HFFc6 (cell line): ENCODE measurements at places on chromosomes 5 and 9.
A peak's percentile ranks its signal among the peaks of the same experiment; 100 is the strongest.

DNA sequence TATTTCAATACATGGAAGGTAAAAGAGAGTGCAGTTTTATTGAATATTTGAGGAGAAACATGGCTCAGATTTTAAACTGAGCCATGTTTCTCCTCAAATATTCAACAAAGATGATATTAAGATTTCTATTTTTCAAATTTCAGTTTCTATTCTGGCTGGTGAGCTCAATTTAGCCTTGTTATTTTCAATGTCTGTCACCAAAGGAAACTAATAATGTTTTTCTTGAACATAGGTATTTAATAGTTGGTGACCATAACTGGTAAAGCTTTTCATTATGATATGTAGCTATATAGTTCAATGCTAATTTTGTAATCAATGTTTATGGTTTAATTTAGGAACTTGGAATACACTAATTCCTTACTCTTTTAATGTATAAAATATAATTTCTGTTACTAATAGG is 177.4 kb downstream of the FER start:
- no peak for DNase-seq

- no peak for DNase-seq
Observed at GRCh38 chr5:34756781-34757624, 82.0 kb upstream of the TTC23L start.

- peak; percentile 2 for DNase-seq
Observed at GRCh38 chr9:135156525-135157510, 69.3 kb downstream of the OLFM1 start.

GRCh38 chr5:145903113-145903512 is 30.3 kb upstream of the GRXCR2 start:
- DNase-seq: no peak

DNA sequence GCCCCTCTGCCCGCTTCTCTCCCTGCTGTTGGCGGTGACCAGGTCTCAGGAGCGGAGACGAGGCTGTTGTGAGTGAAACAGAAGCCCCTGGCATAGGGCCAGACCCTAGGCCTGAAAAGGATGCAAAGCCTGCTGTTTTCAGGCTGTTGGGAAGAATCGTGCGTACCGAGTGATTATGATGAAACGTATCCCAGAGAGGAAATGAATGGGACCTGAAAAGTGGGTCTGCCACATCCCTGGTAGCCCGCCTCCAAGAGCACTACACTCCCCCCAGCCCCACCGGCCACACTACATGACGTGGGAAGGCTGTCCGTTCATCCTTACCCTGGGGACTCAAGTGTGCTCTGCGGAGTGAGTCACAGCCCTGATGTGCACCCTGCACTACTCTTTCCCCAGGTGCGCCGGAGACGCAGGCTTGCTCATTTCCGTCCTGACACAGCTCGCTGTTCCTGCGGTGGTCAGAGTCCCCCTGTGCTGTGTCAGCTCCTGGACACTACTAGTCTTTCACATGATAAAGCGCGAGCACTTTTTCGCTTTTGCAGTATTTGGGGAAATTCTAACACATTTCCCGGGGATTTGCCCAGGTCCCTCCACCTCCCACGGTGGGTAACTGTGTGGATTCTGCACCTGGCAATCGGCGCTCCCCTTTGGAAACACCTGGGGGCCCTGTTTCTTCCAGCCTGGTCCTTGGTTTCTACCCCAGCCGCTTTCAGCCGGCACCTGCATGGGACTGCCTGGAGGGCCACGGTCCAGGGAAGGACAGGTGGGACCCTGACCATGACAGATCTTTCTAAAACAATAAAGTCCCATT is 91.5 kb downstream of the ANKRD33B start:
- DNase-seq: no peak

DNA sequence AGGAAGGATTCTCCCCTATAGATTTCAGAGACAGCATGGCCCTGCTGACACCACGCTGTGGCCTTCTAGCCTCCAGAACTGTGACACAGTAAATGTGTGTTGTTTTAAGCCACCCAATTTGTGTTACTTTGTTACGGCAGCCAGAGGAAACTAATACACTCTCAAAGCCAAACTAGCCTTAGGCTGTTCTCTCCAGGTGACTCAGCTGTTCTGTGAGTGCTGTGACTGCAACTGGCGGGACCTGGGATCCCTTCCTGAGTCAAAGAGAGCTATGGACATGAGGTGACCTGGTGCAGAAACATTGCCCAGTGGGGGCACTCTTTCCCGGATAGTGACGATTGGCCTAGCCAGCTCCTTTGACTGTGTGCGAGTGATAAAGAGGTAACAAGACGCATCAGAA is 14.0 kb upstream of the MLANA start:
- DNase-seq: no peak

- DNase-seq: no peak
Observed at GRCh38 chr9:127055745-127056402, 66.6 kb downstream of the ANGPTL2 start.

GRCh38 chr5:51034222-51034901 is 348.9 kb upstream of the ISL1 start:
- DNase-seq: no peak

- peak; percentile 36 for DNase-seq
Observed at GRCh38 chr9:35903049-35903448, 3.0 kb upstream of the HRCT1 start.

GRCh38 chr5:8908055-8908683 is 637.7 kb downstream of the SEMA5A start:
- DNase-seq: peak; percentile 33
